Activated CD8-positive, alpha-beta memory T cell treated with anti-CD3 and anti-CD28 coated beads, Interleukin-2, amount 10 ng/mL, durations not matched to agents 7 days and 5 days (primary cell): ENCODE measurements at places on chromosomes 1 and 21. TPM values are rescaled to one million over a fixed set of nuclear protein-coding genes. Genes with fewer than 3 reads are reported as not detected.

TFF3 gene
- not detected for total RNA-seq

PADI1 gene
- total RNA-seq = not detected

PGBD2 gene
- 7.7 TPM for total RNA-seq

NTRK1 gene
- 2.8 TPM for total RNA-seq

DNA sequence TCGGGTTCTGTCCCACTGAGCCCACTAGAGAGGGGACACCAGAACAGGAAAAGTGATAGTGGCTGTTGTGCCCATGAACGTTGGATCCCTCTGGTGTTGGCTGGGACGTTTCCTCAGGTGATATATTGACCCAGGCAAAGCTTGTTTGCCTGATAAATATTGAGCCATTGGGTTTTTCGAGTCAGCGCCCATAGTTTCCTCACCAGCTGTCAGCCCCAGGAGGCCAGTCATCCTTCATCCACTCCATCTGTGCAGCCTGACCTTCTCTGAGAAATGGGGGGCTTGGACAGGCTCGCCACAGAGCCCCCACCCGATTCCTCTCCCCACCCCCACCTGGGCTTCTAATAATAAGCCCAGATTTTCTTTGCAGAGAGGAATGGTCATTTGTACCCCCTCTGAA is 13.3 kb downstream of the DISP3 start:
- no peak for DNase-seq

DNA sequence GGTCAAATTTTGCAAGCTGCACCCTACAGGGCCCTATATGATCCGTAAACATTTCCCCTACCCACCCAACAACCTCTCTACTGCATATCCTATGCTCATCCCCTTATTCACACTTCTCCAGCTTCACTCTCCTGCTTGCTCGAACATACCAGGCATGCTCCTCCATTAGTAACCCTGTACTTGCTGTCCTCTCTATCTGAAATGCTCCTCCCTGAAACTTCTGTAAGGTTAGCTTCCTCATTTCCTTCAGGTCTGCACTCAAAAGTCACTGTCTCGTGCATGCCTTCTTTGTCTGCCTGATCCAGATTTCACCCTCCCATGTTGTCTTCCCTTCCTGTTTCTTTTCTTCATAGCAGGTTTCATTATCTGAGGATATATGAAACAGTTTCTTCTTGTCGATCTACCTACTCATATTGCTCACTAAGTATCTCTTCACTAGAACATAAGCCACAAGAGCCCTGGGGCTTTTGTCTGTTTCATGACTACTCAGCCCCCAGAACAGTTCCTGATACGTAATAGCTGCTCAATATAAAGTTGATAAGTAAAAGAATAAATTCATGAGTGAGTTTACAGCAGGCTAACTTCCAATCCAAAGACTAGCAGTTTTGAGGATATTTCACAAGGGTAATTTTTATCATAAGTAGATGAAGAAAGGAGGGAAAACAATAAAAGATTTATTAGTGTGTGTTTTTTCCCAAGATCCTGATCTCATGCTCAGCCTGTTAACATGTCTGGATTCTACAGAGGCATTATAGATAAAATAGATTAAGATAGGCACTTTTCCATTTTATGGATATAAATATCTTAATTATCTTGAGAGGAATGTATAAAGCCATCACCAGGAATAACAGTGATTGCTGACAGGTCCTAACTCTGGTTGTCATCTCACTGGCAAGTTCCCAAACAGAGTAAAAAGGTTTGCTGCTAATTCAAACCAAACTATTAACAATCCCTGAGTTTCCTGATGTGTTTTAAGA is 392.5 kb upstream of the ESRRG start:
- DNase-seq = no peak

- no peak for DNase-seq
These were observed 30.2 kb downstream of the NDC1 start for GRCh38 chr1:53807916-53808315.

GRCh38 chr1:232012773-232013386 is 386.3 kb downstream of the DISC1 start:
- DNase-seq = no peak

- no peak for DNase-seq
These were observed 42.2 kb downstream of the TTC13 start for GRCh38 chr1:230936475-230936874.

- DNase-seq = no peak
These were observed 291.6 kb downstream of the PLPP3 start for GRCh38 chr1:56287721-56288120.

GRCh38 chr1:172638885-172639831 is 19.7 kb upstream of the FASLG start:
- peak; percentile 94 for DNase-seq

DNA sequence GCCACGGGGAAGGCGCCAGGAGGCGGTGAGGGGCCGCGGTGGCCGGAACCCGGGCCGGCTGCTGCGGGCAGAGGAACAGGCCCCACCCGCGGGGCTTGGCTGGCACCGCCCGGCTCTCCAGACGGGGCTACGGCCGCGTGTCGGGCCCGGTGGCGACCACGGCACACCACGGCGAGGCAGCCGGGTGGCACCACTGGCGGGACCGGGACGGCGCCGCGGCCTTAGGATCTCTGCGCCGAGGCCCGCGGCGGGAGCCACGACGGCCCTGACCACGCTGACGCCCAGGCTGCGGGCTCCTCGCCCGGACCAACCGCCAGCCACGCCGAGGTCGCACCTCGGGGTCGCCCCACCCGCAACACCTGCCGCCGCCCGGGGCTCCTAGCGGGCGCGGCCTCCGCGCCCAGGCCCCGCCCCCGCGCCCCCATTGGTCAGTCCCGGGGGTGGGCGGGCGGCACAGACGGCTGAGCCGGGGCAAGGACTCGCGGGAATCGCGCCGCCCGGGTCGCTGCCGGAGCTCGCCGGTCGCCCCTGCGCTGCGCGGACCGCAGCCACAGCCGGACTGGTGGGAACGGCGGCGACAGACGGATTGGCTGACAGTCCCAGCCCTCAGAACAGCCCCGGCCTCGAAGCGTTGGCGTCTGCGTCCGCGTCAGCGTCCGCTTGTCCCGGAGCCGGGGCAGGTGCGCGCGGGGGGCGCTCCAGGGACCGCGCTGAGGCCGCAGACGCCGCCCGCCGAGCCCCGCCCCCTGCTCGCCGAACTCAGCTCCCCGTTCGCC is at the start of gene BMP8A:
TSS of gene BMP8A (plus strand) at position 491 of the 776 bp plus-strand sequence. CDS start 356 bp downstream, outside the sequence.
- peak; percentile 71 for DNase-seq

DNA sequence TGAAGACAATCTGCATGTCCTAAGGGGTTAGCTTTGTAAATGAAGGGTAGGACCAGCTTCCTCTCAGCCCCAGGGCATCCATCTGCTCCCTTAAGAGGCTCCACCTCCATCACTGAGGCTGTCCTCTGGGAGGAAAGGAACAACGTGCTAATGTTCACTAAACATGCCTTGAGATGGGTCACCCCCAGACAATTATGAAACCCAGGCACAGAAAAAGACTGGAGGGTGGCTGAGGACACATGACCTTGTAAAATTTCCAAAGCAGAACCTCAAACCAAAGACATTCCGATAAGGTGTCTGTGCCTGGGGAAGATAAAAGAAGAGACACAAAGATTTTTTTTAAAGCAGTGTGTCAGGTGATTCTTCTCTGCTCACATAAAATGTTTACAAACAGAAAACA is 37.6 kb upstream of the ZNF124 start:
- no peak for DNase-seq

DNA sequence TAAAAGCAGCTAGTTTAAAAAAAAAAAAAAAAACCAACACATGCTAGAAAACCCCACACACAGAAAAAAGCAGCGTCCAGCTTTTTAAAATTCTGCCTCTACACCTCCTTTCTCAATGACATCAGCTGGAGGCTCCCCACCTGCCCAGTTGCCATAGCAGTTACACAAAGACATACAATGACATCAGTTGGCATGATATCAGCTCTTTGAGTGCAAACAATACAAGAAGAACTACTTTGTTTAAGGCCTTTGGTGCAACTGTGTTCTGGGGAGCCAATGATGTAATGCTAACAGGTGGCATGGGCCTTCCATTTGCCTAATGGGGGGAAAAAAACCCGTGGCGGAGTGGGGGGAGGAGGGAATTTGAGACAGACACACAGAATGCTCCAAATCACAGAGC is 32.9 kb downstream of the DUSP10 start:
- peak; percentile 62 for DNase-seq

- no peak for DNase-seq
These were observed 390 bp upstream of the S100A9 start for GRCh38 chr1:153357076-153357852.

DNA sequence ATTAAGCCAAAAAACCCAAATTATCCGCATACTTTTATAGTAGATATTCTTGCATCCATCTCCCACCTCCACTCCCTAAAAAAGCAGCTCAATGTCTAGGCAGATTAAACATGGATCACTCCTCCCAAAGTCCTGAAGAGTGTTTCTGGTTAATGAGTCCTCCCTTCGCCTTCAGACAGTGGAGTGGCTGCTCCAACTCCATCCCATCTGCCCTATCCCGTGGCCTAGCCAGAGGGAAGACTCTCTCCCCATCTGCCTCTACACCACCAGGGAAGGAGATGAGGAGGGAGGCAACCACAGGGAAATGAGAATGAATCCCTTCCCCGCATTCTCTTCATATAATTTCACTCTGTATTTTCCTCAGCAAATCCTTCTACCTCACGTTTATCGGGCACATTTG is 103.8 kb downstream of the SLC45A1 start:
- DNase-seq = no peak

DNA sequence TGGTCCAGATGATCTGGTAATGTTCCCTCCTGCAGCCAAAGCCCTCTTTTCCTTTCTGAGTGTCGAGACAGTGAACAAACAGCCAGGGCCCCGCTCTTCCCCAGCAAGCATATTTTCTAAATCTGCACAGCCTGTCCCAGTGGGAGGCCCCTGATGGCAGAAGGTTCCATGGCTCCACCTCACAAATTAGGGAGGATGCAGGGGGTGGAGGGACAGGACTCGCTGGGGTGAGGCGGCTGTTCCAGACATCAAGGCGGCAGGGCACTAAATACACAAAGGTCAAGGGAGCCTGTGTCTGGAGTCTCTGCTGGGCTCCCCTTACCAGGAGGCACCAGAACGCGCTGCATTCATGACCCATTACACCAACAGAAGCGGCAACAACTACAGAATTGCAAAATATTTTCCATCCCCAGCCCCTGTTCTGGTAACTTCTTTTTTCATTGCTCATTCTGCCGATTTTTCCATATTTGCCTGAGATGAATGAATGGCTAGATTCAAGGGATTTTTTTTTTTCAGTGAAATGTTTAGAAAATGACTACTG is 27.0 kb upstream of the PRELP start:
- DNase-seq = no peak

DNA sequence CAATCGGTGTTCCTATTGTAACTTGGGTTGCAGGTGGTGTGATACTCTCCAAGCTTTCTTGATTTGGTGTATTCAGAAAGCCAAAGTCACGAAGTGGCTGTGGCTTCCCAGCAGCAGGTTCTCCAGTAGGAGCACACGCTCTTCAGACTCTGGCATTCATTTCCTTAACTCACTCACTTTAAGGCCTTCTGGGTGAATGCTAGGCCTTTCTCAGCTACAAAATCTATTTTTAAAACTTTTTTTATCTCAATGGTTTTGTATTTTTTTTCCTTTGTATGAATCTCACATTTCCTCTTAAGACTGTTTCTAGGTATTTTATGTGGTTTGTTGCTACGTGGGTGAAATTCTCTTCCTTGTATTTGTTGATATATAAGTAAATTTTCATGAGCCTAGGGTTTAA is 22.9 kb upstream of the PKN2 start:
- no peak for DNase-seq
